DMS 273 treated with DMSO at 0.1 percent for 48 hours (cell line): ENCODE measurements at places on chromosomes 7 and 10.

GRCh38 chr10:49029666-49030065 lies 85.7 kb downstream of the VSTM4 start:
- DNase-seq, result no peak

GRCh38 chr7:65946904-65947303 lies 35.1 kb downstream of the GUSB start:
- DNase-seq, result no peak

DNA sequence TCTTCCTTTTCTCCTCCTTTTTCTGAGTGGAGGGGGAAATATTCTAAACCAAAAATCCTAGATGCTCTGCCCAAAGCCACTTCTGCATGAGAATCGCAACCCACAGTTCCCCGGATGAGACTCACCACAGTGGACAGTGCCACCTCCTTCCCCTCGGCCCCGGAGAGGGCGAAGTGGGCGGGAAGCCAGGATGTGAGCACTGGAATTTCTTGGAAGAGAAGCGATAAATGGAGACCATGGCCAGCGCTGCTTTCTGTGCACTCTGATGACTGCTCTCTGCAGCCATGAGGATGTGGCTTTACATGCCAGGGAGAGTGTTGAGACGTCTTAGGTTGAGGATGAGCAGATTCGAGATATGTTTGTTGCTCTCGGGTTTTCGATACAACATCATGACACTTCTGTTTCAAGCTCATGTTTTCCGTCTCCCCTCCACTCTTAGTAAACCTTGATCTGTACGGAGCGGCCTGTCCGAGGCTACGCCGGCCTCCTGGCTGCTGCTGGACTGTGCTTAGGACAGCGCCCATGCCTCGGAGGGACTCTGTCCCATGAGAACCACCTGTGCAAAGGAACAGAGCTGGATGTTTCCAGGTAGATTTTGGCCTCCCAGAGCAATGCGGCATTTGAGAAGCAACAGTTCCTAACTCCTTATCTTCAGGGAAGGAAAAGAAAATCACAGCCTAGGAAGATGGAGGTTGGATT lies 414.6 kb upstream of the FOXK1 start:
- no peak for DNase-seq

GRCh38 chr10:60606343-60607080 lies 171.8 kb upstream of the CDK1 start:
- peak; percentile 59 for DNase-seq

- no peak for DNase-seq
These were observed 5.3 kb downstream of the CYP26C1 start for GRCh38 chr10:93065675-93066543.

DNA sequence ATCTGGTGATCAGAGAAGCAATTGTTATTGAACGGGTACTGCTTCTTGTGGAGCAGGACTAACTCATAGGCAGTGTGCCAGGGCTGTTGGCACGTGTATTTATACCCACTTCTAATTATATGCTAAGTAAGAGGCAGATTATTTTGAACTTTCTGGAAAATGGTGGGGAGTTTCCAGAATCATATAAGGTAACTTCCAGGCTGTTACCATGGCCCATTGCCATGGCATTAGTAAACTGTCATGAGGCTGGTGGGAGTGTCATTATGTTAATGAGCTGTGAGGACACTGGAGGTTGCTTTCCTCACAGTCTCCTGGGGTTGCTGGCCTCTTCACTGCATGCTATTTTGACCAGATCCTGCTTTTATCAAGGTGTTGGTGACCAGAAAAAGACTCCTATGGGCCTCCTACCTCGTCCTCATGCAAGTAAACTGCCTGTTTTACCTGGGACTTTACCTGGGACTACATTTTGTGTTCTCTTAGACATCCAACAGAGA lies 122.6 kb downstream of the KCND2 start:
- DNase-seq, result no peak
